ENCODE measurements at places on chromosomes 11 and 22.

DNA sequence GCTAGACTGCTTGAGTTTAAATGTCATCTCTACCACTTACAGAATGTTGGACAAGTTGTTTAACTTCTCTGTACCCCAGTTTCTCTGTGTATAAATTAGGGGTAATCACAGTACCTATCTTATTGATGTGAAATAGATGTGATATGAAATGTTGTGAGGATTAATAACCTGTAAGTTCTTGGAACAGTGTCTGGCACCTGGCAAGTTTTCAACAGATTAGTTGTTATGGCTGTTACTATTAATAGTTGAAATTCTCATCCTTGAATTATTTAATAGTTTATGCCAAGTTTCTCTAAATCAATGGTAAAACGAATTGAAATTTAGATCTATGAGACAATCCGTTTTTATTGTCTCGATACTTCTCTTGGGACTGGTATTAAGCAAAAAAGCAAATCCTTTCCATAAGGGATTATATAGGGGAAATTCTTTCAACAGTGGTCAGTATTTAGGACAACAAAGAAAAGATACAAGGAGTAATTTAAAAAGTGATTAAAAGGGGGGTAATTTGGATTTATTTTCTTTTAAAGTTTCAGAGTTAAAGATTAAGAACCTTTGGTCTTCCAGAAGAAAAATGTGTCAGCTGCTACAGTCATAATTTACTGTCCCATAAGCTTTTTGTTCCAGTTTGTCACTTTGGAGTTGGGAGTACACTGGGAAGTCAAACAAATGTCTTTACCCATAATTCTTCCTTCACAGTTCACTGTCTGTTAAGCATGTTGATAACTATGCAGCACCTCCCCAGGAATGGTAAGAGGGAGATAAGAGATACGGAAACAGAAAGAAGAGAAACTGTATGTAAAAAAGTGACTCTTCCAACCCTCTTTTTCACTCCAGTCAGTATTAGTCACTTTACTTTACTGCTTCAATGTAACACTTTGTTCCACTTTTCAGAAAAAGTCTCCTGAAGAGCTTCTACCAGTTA, 13.2 kb downstream of the PDE3B start:
- no peak for DNase-seq

GRCh38 chr11:18707811-18708340, 9.3 kb downstream of the TMEM86A start:
- DNase-seq: no peak

DNA sequence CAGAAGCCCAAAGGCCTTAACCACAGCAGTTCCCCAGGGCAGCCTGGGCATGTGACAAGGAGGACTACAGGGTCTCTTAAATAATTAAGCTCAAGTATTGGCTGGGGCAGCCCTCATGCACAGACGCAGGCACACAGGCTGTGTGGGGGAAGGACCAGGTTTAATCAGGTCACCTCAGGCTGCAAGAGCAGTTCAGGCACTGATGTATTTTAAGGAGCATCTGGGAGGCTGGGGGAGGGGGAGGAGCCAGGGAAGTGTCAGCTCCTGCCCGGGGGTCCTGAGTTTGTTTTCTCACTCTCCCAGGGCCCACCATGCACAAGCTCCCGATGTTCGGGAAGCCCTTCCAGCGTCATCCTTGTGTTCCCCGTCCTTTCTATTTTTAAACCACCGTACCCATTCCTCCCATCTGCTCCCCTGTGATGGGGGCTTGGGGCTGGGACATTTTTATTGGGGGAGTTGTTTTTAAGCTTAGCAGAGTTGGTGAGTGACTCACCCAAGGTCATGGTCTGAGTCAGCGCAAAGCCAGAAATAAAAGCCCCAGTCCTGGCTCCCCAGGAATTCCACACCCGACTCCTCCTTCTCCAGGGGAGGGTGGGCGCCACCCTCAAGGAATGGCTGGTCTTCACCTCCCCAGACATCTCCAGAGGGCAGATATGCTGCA, 2.4 kb downstream of the CSDC2 start:
- peak; percentile 68 for DNase-seq

- DNase-seq: no peak
Observed at GRCh38 chr11:74519710-74520109, 26.2 kb upstream of the LIPT2 start.

DNA sequence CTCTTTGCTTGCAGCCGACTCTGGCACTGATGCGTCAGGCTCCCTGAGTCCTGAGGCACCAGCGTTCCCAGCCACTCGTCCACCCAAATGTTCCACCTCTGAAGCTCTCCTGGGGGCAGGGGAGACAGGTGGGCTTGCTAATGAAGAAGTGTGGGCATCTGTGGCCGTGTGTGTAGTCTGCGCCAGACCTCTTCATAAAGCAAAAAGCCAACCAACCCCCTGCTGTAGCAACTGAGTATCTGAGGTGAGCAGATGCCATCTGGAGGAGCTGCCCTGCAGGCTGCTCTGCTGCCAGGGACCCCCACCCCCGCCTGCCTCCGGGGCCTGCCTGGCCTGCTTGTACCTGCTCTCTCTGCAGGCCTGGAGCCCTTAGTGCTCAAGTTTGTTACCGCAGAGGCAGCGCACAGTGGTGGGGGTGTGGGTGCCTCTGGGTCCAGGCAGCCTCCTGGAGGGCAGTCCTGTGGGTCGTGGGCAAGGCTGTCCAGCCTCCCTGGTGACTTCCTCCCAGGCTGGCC, 272.5 kb downstream of the TBC1D22A start:
- no peak for DNase-seq

- no peak for DNase-seq
Observed at GRCh38 chr22:41505511-41506220, 36.7 kb downstream of the ACO2 start.

DNA sequence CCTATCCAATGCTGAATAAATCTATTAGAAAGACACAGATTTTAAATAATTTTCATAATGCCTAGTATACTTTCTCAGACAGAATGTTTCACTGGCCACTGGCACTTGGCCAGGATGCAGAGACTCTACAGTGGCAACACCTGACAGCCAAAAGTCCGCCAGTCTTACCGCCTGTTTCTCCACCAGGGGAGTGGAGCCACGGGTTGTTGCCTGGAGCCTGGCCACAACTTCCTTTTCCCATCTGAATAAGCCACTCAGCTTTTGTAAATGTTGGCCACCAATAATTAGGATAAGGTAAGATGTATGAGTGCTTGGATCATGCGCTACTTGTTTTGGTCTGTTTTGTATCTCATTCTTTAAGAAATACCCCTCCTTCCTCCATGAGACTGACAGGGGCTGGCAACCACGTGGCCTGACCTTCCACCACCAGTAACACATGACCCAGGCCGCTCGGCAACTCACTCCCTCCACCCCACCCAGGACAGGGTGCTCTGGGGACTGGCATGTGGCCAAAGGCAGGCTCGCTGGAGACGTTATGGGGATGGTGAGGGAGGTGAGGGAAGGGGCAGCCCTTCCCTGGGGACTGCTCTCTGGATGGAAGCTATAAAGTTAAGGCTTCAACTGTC, 93.0 kb upstream of the BID start:
- no peak for DNase-seq

DNA sequence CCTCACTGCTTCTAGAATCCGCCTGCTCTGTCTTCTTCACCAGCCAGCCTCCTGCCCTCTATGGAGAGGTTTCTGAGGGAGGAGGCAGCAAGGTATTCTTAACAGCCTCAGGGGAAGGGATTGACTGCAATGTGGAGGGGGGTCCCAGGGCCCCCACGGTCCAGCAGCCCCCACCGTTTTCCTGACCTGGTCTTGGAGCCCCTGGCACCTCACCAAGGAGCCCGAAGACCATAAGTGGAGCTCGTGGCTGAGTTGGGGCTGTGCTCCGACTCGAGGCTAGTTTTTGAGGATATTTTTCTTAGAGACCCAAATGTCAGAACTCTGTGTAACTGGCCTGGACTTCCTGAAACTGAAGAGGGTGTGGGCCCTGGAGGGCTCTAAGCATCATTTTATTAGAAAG, 590.0 kb downstream of the BRD1 start:
- no peak for DNase-seq

Measured in HS-5 (cell line).